Stimulated activated CD4-positive, alpha-beta T cell treated with anti-CD3 and anti-CD28 coated beads, TNF-alpha, amount 100 ng/mL, for 4 hours (primary cell): ENCODE measurements at places on chromosomes 1 and 21.

- DNase-seq = no peak
Measured at GRCh38 chr1:167905671-167906070, 8.3 kb downstream of the ADCY10 start.

DNA sequence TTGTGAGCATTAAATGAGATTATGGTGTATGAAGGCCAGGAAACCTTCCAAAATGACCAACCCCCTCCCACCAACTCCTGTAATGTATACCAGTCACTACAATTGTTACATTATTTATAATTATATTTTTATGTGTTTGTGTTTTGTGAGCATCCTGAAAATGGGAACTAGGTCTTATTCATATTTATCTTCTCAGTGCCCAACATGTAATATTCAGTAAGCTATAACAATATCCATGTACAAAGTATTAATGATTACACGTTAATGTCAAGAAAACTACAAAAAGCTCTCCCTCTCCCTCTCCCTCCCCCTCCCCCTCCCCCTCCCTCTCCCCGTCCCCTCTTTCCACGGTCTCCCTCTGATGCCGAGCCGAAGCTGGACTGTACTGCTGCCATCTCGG, 19.0 kb upstream of the ASAP3 start:
- no peak for DNase-seq

DNA sequence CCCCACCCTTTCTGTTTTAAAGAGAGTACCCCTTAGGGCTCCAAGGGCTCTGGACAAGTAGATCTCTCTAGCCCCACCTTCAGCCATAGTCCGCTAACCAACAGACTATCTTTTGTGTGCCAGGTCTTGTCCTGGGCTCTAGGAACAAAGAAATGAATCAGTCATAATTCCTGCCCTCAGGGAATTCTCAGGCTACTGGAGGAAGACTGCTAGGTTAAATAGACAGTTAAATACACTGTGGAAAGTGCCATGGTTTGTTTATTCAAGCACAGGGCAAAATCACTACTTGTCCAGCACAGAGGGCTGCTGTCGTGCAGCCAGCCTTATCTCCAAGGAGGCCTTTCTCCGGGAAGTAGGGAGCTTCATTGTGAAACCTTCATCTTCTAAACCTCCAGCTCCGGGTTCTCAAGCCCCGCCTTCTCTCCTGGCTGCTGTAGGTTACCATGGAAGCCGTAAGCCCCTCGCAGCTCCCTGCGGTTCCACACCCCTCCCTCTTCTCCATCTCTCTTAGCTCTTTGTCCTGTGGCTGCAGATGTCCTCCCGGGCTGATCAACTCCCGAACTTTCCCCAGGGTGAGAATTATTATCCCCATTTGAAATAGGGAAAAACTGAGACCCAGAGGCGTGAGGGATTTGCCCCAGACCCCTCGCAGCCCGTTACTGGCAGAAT, 29.8 kb downstream of the SHISAL2A start:
- no peak for DNase-seq

- no peak for DNase-seq
Measured at GRCh38 chr1:232810856-232811255, 5.6 kb downstream of the MAP10 start.

GRCh38 chr21:44893948-44894656, 20.6 kb upstream of the PTTG1IP start:
- DNase-seq = no peak

GRCh38 chr21:27058673-27059605, 92.1 kb upstream of the ADAMTS5 start:
- DNase-seq = no peak

DNA sequence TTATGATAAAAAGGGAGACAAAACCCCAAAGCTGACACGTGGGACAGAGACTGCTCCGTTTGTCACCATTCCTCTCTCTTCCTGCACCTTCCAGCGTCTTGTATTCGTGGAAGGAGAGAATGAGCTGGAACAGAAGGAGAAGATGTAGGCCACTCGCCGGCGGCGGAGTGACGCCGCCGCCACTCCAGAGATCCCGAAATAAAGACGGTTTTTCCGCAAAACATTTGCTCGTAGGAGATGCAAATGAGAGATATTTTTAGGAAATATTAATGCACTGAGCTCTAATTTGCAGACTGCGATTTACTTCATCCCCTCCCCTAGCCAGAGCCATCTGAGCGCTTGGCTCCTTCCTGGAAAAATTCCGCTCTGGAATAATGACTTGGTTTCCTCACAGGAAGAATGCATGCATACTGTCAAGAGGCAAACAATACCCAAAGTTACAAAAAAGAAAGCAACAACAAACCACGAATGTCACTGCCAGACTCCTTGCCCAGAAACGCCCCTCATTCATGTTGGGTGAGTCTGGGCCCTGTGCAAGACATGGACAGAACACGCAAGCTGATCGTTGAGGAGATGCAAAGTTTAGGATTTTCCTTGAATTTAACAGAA, 18.0 kb upstream of the ADARB1 start:
- DNase-seq = no peak

DNA sequence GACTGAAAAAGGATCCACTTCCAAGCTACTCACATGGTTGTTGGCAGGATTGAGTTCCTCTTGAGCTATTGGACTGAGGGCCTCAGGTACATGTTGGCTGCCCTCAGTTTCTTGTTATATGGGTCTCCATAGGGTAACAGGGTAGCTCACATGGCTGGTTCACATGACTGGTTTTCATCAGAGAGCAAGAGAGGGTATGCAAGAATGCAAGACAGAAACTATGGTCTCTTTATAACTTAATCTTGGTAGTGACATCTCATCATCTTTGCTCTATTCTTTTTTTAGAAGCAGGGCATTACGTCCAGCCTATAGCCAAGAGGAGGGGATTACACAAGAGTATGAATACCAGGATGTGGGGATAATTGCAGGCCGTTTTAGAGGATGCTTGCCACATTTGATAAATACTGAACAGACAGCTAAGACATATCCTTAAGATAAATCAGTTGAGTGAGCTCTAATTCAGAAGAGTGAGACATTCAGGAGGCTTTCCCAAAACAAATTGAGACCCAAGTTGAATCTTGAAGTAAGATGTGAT, 100.2 kb downstream of the HMCN1 start:
- no peak for DNase-seq

DNA sequence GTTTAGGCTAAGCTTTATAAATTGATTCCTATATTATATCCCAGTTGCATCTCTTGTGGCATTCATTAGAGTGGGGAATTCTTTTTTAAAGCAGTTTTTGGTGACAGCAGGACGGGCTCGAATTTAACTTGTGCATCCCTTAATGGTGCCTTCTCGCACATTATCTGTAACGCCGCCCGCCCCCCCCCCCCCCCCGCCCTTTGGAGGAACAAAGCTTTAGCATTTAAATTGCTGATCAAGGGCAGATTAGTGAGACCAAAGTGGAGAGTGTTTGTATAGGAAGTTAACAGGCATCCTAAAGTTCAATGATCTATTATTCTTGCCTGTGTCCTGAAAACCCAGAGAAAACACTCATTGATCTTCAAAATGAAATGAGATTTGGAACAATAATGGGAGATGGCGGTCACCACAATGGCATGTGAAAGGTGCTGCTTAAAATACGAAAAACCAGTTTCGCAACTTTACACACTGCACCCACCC, 2.2 kb downstream of the LMO4 start:
- DNase-seq = no peak

- DNase-seq = no peak
Measured at GRCh38 chr1:94543893-94544635, 2.5 kb upstream of the F3 start.

DNA sequence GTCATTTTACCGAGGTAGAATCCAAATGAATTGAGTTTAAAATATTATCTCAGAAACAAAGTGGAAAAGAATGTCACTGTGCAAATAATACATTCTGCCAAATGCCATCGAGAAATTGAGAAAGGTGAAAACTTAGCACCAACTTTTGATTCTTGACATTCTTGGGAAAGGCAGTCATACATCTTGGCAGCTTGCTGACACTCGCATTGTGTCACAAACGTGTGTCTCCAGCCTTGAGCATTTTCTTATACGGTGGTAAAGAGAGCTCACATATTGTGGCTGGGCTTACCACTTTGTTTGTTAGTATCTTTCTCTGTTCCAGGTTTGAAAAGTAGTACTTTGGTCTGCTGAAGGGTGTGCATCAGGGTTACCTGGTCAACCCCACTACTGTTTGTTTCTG, 1456.1 kb downstream of the BRINP3 start:
- DNase-seq = no peak

- DNase-seq = no peak
Measured at GRCh38 chr1:223180731-223181321, 37.8 kb upstream of the TLR5 start.

GRCh38 chr1:214044438-214045214, 56.9 kb downstream of the PROX1 start:
- no peak for DNase-seq

GRCh38 chr1:82453511-82454185, 652.9 kb downstream of the ADGRL2 start:
- DNase-seq = no peak

DNA sequence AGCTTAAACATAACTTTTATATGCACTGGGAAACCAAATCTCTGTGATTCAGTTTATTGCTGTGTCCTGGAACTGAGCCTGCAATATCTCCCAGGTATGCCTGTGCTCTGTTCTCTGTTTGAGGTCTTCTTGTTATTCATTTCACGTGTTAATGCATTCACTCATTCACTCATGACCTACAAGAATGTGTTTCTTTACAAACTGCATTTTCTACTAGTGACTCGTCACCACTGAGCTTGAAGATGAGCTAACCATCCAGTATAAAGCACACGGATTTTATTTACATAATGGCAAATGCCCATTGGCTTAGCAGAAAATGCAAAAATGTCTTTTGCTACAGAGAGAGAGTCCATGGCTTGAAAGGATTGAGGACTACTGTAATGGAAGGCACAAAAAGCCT, 75.0 kb upstream of the DUSP10 start:
- no peak for DNase-seq
